ENCODE measurements at places on chromosomes 7 and 10. TPM values are rescaled to one million over a fixed set of nuclear protein-coding genes. Genes with fewer than 3 reads are reported as not detected.

The ICA1 gene
- total RNA-seq = 5.8 TPM

The TMEM184A gene
- 0.22 TPM for total RNA-seq

- no peak for DNase-seq
These were observed 31.1 kb downstream of the CELF2 start for GRCh38 chr10:11048707-11049278.

DNA sequence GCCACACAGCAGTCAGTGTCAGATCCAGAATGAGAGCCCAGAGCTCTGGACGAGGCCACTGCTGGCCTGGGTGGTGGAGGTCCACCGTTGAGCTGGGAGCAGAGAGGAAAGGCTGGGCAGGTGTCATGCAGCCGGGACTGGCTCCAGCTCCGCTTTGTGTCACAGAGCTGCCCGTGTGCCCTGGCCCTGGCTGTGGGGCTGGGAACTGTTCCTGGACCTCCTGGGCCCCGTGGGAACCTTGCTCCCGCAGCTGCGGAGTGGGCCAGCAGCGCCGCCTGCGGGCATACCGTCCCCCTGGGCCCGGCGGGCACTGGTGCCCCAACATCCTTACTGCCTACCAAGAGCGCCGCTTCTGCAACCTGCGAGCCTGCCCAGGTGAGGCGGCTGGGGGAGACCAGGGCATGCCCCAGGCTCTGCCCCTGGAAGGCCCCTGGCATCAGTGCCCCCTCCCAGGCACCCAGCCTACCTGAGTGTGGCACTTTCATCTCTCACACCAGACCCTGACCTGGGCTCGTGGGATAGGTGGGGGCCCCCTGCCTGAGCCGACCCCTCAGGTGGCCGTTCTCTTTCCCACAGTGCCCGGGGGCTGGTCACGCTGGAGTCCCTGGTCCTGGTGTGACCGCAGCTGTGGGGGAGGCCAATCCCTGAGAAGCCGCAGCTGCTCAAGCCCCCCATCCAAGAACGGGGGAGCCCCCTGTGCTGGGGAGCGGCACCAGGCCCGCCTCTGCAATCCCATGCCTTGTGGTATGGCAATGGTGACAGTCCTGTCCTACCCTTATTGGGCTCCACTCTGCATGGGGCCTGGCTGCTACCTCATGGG lies 18.8 kb upstream of the ZNF862 start:
- DNase-seq = no peak

- DNase-seq = no peak
These were observed 30.1 kb downstream of the VPS41 start for GRCh38 chr7:38878694-38879457.

DNA sequence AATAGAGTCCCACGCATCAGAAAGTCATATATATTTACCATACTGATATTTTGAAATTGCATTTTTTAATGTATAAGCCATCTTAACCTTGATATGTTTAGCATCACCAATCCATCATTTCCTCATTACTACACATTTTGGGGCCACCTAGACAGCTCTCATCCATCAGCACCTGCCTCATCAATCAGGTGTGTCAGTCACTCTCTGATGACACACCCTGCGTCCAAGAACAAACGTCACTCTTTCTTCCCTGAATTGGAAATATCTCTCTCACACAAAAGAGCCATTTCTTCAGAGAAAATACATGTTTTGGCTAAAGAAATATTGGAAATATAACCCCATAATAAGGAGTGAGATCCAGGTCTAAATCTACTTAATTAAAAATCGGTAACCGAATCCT lies 38.9 kb upstream of the RSU1 start:
- DNase-seq = no peak

The LRRC18 gene
- not detected for total RNA-seq

DNA sequence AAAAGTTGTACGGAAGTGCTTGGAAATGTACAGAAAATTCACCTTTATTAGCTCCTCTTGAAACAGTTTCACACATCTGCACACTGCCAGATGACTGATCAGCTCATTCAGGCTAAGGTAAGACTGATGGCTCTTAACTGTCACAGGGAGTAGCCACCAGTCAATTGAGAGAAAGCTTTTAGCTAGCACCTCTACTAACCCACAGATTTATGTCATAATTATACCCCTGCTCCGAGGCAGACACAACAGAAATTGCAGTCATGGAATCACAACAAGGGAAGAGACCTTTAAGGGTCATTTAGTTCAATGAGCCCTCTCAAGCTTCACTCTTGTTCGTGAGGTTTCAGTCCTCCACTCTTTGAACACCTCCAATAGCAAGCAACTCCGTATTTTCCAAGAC lies 235.4 kb downstream of the TRIL start:
- no peak for DNase-seq

The LFNG gene
- total RNA-seq = 58.0 TPM

DNA sequence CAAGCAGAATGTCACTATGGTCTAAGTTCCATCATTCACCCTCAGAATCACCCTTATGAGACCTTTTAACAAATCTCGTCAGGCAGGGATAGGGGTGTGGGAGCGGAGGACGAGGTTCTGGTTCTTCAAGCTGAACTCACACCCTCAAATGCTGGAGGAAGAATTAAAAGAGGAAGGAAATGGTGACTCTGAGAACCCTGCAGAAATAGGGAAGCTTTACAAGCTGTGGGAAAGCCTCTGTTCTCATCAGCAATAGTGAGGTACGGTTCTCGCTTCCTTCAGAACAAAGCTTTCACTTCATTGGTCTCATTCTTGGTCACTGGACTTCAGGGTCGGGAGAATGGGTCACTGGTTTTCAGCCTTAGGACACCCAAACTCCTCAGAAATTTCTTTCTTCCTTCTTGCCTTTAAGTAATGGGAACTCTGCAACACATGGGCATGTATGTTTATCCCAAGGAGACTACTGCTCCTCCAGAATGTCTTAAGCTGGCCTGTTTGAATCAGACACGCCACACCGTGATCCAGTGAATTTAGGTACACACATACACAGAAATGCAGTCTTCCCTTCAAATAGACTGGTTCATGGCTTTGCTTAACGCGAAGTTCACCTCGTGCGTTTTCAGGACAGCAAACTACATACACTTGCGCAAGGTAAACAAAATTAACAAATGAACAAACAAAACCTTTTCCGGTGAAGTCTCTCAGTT lies 226.0 kb downstream of the SFMBT2 start:
- no peak for DNase-seq

- DNase-seq = no peak
These were observed 20.6 kb upstream of the CDCA7L start for GRCh38 chr7:21966271-21966670.

GRCh38 chr10:50740293-50740648 lies 535 bp downstream of the ASAH2B start:
- DNase-seq = peak; percentile 6

The ADCY1 gene
- total RNA-seq = 7.4 TPM

The POLL gene
- 29.7 TPM for total RNA-seq

DNA sequence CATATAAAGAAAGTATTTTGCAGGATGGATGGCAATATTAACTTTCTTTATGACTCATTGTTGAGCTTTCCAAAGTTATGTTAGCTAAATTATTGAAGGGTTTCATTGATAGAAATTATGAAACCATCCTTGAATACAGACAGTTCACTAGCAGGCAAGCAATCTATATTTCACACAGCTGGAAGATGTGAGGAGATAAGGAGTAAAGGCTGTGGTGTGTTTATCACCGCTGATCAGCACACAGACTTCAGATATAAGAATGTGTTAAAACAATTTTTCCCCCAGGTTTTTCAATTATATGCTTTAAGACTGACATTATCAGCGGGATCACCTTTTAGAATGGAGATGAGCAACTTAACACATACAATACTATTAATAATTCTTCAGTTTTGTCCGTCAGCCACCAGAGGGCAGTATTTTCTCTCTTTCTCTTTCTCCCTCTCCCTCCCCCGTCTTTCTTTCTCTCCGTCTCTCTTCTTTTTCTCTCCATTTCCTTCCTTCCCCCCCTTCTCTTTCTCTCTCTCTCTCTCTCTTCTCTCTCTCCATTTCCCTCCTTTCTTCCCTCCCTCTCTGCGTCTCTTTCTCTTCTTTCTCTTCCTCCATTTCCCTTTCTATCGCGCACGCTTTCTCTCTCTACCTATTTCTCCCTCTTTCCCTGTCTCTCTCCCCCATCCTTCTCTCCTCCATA lies 62.9 kb upstream of the FAM171A1 start:
- peak; percentile 68 for DNase-seq

DNA sequence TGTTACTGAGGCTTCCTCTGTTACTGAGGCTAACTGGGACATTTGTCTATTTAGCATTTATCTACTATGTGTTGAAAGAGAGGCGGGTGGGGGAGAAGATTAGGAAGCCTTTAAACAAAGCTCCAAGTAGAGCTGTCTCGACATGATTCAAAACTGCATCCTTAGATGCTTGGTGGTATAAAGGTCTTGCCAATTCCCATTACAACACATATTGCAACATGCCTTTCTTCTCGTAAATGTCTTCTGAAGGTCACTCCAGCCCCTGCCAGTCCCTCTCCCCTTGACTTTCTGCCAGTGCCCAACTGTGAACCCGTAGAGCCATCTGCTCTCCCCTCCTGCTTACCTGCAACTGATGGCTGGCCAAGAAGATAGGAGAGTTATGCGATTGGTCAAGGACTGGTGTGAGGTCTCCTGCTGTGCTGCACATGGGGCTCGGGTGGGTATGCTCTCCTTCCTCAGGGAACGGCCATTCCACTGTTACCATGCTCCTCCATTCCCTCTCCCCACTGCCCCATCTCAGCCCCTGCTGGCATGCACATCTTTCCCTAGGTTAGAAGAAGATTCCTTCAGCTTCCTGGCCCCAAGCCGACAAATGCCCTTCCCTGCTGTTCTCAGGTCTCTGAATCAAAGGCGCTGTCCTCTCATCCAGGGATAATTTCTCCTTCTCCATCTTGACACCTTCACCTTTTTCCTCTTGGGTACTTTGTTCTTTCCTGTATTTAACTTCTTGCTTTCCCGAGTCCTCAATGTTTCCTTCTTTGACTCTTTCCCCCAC lies 43.6 kb upstream of the ZNF32 start:
- no peak for DNase-seq

DNA sequence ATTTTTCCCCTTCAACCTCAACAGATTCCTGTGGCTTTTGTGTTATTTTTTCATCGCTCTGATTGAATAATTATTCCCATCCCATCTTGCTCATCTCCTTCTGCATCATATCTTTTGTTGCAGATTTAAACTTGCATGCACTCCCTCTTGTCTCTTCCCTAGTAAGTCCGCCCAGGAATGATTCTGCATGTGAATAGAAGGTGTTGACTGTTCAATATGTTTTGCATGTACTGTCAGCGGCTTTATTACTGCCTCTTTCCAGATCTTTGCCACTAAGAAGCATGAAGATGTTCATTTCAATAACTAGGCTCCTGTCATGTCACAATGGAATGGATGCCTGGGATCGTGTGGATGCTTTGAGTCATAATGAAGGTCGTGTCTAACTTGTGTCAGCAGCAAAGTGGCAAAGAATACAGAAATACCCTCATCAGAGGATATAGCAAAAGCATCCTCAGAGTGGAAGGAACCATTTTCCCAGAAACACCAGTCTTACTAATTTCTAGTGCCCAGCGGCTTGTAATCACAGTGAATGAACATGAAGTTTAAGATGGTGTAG lies 62.6 kb upstream of the SEM1 start:
- no peak for DNase-seq

- DNase-seq = no peak
These were observed 272.8 kb upstream of the ZNF32 start for GRCh38 chr10:43921478-43921877.

GRCh38 chr10:122648599-122649428 lies 50.8 kb downstream of the C10orf120 start:
- DNase-seq = peak; percentile 72

DNA sequence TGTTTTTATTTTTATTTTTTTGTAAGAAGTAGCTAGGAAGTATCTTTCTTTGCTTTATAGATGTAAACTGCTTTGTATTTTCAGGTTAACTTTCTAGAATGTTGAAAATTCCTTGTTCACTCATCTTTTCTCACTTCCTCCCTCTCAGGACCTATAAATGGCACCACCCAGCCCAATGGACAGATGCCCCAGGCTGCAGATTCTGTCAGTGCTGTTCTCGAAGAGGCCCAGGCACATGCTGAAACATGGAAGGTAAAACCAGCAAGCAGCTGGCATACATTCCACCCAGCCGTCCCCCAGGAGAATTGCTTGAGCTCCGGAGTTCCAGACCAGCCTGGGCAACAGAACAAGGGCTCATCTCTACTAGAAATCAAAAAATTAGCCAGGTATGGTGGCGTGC lies 47.1 kb upstream of the PDSS1 start:
- DNase-seq = no peak

The COL26A1 gene
- 26.7 TPM for total RNA-seq

DNA sequence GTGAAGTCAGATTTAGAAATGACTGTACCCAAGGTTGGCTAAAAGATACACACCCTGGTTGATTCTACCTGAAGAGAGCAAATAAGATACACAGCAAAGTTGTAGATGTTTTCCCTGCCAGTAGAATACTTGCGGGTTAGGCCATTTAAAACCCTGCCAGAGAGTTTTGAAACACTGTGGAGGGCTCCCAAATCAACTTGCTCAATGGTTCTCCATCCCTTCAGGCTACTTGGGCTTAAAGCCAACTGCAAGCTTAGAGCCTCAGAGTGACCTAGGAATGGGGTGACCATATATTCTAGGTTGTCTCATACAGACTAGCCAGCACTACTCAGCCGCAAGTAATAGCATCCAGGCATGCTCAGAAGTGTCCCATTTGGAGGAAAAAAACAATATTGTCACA lies 10.0 kb downstream of the CAV1 start:
- no peak for DNase-seq

- DNase-seq = no peak
These were observed 106.9 kb downstream of the ZNF467 start for GRCh38 chr7:149666360-149666945.

- DNase-seq = peak; percentile 93
These were observed 94.7 kb upstream of the ZMIZ1 start for GRCh38 chr10:78973901-78974616.

- DNase-seq = no peak
These were observed 638.5 kb downstream of the PHTF2 start for GRCh38 chr7:78437118-78437517.

DNA sequence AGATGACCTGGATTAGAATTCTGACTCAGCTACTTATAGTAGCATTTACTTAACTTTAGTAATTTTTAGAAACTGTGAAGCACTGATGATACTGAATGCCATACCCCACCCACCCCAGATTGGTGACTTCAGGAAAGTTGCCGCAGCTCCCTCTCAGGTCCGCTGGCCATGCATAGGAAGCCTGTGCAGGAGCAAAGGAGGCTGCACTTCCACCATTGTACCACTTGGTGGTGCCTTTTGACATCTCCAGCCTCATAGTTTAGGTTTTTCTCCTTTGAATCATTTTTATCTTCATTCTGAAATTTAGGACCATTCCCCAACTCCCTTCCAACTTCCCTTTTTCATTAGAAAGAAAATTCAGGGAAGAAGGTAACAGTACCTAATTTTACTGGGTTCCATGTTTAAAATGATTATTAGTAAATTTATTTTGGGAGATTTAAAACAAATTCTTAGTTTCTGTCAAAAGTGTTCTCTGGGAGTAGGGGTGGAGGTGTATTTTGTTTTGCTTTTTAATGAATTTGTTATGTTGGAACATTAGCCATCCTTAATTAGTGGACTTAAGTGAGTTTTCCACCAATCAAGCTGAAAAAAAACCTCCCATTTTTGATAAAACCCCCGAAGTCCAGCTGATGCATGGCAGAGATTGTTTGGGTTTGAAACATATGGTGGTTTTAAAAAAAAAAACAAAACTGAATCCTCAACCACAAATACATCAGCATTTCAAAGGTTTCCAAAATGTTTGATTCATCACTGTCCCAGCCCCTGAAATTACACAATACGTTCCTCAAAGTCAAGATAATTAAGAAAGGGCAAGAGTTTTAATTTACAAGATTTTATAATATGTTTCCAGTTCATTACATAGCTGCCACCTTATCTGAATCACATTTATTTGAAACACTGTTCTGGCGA lies 109.6 kb downstream of the WNT2 start:
- DNase-seq = peak; percentile 78

GRCh38 chr7:155918720-155919390 lies 106.6 kb upstream of the SHH start:
- no peak for DNase-seq
